ENCODE measurements at places on chromosomes 6 and 20.

GRCh38 chr6:16706029-16706428 is 55.2 kb downstream of the ATXN1 start:
- no peak for DNase-seq

GRCh38 chr6:48615041-48615440 is 504.0 kb upstream of the PTCHD4 start:
- DNase-seq: no peak

DNA sequence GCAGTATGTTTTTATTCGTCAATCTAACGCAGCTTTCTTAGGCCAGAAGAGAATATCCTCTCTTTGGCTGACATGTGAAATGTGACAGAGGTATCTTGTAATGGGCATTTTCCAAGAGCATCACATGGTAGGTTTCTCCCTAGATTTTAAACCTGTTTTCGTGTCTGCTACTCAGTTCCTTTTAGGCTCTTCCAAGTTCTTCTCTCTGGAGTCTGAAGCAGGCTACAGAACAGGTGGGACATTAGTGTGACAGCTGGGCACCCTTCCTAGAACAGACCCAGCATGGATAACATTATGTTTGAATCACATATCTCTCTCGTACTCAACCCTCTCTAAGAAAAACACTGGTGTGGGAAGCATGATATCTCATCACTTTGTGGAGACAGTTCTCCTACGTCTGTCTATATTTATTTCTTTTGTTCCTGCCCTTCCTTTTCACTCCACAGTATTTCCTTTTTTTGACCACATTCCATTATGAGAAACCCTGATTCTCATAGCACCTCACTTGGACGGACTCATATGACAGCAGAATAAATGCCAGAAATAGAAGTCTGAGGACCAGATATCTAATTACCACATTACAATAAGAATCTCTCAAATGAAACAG is 263.4 kb downstream of the NKAIN2 start:
- DNase-seq: no peak

- no peak for DNase-seq
Measured at GRCh38 chr20:49444553-49444990, 37.9 kb downstream of the KCNB1 start.

GRCh38 chr6:9131616-9132015 is 696.3 kb upstream of the SLC35B3 start:
- no peak for DNase-seq

DNA sequence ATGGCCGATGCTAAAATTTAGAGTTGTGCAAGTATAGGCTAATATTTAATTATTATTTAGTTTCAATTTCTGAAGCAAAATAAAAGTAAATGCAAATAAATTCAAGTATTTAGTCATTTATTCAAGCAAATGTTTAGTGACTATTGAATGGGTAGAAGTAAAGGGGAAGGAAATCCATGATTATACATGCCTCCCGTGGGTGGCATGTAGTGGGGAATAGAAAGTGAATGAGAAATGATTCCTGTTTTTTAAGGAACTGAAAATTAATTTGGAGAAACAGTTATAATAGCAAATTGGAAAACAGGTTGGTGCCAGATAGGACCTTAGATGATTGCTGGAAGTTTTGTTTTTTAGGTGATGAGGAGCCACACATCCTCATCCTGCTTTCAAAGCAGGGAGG is 35.4 kb downstream of the FAM229B start:
- no peak for DNase-seq
